ENCODE measurements at places on chromosomes 12 and 14.

GRCh38 chr12:19119440-19119839 lies 10.1 kb upstream of the PLEKHA5 start:
- DNase-seq, result no peak

DNA sequence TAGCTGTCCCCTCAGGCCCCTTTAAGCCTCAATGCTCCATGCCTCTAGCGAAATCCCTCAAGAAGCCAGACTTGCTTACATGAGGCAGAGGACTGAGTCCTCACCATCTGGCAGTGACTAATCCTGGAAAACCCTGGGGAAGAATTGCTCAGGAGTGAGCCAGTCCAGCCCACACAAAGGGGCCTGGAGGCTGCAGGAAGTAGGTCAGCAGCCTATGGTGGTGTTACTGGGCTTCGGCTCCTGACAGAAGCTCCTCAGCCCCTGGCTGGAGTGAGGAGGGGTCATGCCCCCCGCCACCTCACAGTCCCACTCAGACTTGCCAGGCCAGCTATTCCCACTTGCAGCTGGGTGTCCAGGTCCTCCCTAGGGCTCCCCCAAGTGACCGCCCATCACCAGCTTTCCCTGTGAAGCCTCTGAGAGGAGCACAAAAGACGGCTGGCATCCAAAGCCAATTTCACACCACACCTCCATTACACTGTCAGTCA lies 250.5 kb downstream of the DPF3 start:
- no peak for DNase-seq

DNA sequence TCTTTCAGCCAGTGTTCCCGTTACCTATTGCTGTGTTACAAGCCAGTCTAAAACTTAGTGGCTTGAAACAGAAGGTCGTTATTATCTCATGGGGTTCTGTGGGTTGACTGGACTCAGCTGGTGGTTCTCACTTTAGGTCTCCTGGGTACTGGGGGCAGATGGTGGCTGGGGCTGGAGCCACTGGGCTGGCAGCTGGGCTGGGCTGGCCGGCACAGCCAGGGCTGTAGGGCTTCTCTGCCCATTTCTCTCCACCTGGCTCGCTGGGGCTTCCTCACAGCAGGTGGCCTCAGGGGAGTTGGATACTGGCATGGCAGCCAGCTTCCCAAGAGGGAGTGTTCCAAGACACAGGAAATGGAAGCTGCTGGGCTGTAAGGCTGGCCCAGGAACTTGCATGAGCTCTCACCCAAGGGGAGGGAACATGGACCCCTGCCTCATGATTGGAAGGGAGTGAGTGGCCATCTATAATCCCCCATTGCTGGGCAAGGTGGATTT lies 27.0 kb downstream of the TUNAR start:
- no peak for DNase-seq

DNA sequence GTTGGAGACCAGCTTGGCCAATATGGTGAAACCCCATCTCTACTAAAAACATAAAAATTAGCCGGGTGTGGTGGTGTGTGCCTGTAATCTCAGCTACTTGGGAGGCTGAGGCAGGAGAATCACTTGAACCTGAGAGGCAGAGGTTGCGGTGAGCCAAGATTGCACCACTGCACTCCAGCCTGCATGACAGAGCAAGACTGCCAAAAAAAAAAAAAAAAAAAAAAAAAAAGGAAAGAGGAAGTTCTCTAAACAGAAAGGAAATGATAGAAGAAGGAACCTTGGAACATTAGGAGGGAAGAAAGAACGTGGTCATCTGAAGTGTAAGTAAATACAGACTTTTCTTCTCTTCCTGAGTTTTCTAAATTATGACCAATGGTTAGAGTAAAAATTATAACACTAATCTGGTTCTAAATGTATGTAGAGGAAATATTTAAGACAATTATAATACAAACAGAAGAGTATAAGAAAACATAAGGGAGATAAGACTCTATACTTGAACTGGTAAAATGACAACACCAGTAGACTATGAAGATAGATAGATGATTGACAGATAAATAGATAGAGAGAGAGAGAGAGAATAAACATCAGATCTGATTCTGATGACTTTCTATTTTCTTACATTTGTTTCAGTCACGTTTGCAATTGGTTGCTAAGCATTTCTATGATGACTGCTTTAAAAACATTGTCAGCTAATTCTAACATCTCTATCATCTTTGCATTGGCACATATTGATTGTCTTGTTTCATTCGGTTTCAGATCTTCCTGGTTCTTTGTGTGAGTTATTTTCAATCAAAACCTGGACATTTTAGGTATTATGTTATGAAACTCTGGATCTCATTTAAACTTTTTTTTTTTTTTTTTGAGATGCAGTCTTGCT lies 12.9 kb upstream of the CORO1C start:
- DNase-seq, result no peak

GRCh38 chr12:66964629-66965028 lies 285.8 kb upstream of the GRIP1 start:
- no peak for DNase-seq
